ENCODE measurements at places on chromosomes 2 and 18. TPM values are rescaled to one million over a fixed set of nuclear protein-coding genes. Genes with fewer than 3 reads are reported as not detected.
A peak's percentile ranks its signal among the peaks of the same experiment; 100 is the strongest.

DNA sequence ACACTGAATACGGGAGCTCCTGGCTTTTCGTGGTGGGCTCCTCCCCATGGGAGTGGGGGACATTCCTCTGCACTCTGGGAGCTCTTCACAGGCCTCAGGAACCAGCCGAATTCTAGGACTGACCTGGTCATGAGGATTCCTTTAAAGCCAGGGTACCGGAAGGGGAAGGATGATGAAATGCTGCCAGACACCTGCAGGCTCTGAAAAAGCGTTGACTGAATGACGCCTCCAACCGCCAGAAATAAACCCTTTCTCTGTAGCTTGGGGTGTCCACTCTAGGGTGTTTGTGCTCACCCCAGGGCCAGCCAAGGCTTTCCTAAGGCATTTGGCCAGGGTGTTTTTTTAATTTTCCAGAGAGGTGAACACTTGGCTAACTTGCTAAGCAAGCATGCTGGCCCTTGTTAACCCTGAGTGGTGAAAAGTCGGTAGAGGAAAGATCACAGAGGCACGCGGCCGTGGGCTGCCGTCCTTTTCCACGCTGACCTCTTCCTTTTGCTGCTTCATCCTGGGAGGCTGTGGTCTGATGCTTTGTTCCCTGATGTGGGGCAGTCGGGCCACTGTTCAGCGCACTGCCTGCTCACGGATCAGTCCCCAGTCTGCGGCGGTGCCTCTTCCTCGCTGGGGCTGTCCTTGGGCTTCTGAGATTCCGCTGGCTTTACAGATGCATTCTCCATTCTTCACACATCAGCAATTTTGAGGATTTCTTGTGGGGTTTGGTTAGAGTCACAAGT is 32.0 kb downstream of the IMPA2 start:
- H3K27me3 ChIP-seq: no peaks in the 10 kb centered on the region
- no peaks in the 10 kb centered on the region for H3K36me3 ChIP-seq
- no peak for DNase-seq
- H3K27ac ChIP-seq: no peak overlapping the region

- H3K36me3 ChIP-seq: no peaks in the 10 kb centered on the region
- H3K4me1 ChIP-seq: no peaks in the 10 kb centered on the region
- no peaks in the 10 kb centered on the region for H3K27me3 ChIP-seq
- no peak for DNase-seq
Observed at GRCh38 chr2:46194856-46195255, 102.4 kb upstream of the EPAS1 start.

GRCh38 chr2:28423856-28424605 is 31.4 kb downstream of the FOSL2 start:
- H3K4me1 ChIP-seq: no peaks in the 10 kb centered on the region
- H3K27me3 ChIP-seq: no peaks in the 10 kb centered on the region
- no peaks in the 10 kb centered on the region for H3K36me3 ChIP-seq
- no peak overlapping the region for H3K27ac ChIP-seq
- DNase-seq: no peak

DNA sequence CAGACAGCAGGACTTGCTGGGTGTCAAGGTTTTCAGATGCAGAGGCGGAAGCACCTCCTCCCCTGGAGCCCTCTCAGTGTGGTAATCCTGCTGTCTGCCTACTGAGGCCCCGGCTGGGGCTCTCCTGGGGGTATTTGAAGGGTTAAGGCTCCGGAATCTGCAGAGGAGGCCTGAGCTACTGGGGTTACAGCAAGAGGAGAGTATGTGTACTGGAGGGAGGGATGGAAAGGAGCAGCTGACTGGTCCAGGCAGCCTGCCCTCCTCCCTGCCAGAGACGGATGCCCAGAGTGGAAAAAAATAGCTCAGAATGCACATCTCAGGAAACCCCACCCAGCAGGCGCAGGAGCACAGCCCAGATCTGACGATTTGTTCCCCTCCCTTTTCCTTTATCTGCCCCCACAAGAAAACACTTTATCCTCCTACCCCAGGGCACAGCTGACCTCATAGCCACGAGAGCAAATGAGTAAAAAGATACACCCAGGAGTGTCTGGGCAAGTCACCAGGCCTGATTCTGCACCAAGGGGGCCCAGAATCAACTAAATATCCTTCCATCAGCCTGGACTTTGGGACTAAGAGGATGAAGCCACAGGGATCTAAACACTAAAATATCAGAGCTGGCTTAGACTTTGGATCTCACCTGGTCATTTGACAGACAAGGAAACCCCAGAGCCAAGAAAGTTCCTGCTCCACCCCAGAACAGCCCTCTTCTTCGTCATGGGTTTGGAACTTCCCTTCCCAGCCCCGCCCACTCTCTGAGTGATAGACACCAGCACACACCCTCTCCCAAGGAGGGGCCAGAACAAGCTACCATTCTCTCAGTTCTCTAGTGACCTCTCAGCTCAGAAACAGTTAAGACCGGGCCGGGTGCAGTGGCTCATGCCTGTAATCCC is 5.5 kb downstream of the TMBIM1 start:
- H3K27me3 ChIP-seq: no peaks in the 10 kb centered on the region
- H3K27ac ChIP-seq: peak overlapping the region; percentile 81
- DNase-seq: peak; percentile 88
- no peaks in the 10 kb centered on the region for H3K36me3 ChIP-seq

SLC5A7 gene
- total RNA-seq: not detected

PMAIP1 gene
- total RNA-seq: 66.7 TPM

All from HCT116 (cell line).